Dermis microvascular lymphatic vessel endothelial cell (primary cell): ENCODE measurements at places on chromosomes 2 and 18. TPM values are rescaled to one million over a fixed set of nuclear protein-coding genes. Genes with fewer than 3 reads are reported as not detected.

The GAD1 gene
- 0.13 and 0.26 TPM in 2 replicates for total RNA-seq

DNA sequence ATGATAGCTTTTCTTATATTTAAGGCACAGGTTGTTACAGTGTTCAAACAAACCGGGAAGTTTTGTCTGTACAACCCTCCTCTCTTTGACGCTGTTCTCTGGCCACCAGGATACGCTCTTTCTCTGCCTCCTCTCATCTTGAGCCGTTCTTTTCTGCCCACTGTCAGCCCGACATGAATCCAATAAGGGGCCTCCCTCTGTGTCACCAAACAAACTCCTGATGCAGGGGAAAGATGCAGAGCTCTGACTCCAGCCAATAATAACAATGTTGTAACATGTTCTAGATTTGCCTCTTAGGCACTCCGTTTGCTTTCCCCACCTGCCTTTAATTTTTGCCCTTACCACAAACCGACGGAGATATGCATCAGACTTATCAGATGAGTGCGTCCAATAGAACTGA is 449.3 kb downstream of the SLC4A3 start:
- no peak for DNase-seq

DNA sequence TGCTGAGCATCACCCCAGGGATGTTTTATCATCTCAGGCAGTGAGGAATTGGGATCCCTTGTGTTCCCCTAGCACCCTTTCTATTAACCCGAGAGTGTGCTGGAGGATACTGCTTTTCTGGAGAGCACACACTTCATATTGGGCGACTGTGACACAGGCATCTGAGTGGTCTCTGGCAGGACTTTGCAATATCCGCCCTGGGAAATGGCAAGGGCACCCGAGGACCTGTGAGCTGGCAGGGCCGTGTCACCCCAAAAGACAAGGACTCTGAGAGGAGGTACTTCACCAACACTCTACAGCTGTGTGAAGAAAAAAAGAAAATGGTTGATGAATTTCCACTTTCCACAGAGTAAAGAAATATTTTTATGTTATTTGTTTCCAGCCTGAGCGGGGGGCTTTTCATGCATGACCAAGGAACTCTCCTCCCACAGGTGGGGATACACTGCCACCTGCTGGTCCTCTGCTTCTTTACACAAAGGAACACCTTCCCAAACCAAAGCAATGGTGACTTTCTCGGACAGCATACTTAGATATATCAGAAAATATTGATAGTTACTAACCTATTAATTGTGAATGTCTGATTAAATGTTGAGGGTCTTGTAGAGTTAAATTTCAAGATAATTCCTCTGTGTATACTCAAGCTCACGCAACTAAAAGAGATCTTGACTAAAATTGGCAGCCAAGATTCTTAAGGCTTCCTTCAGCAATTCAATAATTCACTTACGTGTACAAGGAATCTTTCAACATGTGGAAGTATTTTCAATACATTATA is 45.9 kb upstream of the REG3G start:
- peak; percentile 9 for DNase-seq

GRCh38 chr2:17479875-17480274 is 38.4 kb downstream of the RAD51AP2 start:
- no peak for DNase-seq

The FHOD3 gene
- under 0.01 TPM in 2 replicates for total RNA-seq

DNA sequence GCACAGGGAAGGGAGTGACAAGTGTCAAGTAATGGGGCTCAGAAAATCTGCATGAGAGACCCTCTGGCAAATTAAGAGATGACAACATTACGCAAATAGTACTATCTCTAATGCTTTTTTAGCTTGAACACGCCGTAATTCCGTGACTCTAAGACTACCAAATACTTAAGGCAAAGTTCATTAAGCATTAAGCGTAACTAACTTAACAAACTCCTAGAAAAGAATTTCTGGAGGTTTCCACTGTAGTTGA is 1.2 kb downstream of the APOB start:
- DNase-seq, result no peak
